ENCODE measurements at places on chromosomes 11 and 22.

- no peak for DNase-seq
Observed at GRCh38 chr11:16195651-16196050, 160.7 kb downstream of the SOX6 start.

DNA sequence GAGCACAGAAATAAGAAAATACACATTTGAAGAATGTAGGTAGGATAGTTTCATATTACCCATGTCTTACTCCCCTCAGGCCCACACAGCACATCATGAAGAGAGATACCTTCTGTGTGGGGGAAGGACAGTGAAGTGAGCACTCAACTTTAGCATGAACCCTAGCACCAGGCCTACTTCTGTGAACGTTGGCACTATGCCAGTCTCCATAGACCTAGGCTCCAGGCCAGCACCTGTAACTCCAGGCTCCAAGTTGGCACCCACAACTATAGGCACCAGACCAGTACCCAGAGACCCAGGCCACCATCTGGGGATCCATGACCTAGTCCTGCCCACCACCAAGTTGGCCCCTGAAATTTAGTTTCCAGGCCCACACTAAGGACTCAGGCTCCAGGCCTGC is 410.9 kb downstream of the INSC start:
- DNase-seq, result no peak

GRCh38 chr11:61598886-61599868 is 18.3 kb upstream of the SYT7 start:
- DNase-seq, result no peak

DNA sequence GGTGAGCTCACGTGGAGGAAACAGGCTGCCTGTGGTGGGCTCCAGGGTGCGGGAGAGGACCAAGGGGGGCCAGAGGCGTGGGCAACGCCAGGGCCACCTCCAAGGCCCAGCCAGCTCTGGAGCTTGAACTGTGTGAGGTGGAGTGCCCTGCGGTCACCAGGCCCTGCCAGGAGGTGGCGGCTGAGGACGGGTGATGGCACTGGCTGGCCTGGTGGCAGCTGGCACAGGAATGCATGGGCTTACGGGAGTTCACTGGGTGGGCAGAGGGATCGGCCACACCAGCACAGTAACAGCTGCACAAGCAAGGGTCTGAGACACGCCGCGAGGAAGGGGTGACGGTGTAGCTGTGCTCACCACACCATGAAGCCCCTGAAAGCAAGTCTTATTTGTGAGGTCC is 15.8 kb downstream of the TOLLIP start:
- DNase-seq, result no peak

- DNase-seq, result no peak
Observed at GRCh38 chr11:12288931-12289666, 88.3 kb upstream of the PARVA start.

DNA sequence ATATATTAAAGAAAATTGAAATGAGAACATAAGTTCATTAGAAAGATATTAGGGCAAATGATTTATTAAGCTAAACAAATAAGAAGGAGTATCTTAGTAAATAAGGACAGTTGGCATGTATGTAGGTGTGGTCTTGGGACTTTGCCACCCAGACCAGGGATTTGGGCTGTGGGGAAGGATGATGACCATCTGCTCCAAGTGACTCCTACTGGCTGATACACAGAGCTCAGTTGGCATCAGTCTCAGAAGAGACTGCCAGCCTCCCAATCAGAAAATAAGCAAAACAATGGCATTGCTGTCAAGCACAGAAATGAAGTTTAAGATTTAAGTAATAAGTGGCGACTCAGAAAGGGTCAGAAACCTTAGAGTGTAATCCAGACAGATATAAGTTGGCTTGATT is 49.5 kb downstream of the PAX6 start:
- no peak for DNase-seq

GRCh38 chr11:57277845-57278720 is 41.0 kb upstream of the APLNR start:
- DNase-seq, result peak; percentile 7

DNA sequence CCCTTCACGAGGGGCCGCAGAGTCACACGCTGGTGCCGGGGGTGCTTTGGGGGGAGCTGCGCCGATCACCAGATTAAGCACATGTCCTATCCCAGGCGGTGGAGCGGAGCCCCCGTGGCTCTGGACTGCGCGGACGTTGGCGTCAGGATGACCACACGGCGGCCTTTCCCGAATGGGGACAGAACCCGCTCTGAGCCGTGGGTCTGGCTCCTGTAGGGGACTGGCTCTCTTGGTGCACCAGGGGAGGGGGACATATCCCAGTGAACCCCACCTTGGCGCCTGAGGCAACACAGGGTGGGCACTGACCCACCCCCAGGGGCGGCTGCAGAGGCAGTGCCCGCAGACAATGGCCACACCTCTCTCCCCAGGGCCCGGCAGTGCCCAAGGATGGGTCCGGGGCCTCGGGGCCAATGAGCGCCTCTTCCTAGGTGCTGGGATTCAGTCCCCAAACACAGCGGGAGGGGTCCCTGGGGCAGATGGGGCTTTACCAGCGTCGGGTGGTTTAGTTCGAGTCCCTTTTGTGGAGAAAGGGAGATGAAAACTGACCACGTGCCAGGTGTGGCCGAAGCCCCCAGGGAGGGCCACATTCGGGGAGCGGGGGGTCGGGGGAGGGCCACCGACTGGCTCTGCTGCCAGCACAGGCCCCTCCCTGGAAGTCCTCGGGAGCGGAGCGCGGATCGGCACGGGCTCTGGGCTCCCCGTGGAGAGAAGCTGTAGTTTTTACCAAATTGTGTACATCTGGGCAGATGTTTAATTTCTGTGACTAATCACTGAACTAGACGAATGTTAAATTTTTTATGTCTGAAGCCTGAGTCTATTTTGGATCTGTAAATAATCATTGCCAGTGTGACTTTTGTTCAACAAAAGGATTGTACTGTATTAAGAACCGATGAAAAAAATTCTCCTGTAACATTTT is 58.9 kb downstream of the GRAMD4 start:
- DNase-seq, result no peak

- DNase-seq, result no peak
Observed at GRCh38 chr22:45224988-45225731, 15.5 kb downstream of the KIAA0930 start.

DNA sequence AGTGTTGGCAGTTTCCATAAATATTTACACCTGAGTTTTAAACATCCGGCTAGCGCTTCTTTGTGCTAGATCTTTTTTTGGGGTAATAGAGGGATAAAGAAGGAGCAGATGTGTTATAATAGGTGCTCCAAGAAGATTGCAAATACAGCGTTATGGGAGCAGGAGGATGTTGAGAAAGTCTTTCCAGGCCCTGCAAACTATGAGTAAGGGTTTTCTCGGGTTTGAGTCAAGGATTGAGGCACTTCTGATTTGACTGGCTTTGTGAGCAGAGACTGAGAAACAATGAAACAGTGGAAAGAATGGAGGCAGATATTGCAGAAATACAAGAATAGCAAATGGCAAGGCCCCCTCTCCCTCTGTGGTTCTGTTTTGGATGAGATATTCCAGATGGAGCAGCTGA is 155.0 kb upstream of the TIMP3 start:
- no peak for DNase-seq

DNA sequence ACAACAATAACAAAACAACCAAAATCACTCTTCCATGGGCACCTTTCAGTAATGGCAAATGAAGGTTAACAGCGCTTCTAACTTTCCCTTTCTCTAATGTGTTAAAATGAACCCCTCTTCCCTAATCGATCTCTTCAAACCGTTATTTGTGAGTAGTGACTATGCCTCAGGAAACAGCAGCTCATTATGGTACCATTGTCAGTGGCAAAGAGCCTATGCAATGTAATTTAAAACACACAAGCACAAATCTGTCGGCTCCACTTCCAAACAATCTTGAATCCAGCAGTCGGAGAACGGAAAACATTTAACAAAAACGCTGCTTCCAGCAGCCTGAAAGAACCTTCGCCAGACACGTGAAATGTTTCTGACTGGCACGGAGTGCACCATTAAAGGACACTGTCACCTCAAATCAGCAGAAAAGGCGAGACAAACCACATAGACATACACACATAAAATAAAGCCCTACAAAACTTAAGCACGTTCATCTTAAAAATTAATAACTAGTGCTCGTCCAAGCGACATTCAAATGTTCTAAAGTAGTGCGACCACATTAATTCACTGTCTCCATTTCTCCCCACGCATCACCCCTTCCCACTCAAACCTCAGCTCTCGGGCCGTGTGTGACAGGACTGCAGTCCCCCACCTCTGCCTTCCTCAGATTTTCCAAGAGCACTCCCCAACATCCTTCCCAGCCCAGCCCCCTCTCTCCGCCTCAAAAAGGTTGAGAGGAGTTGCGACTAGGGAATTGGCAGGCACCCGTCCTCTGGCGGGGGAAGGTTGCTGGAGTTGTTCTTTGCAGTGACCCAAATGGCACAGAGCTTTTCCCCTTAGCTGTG is 748 bp downstream of the RAB30 start:
- no peak for DNase-seq

GRCh38 chr22:45677063-45677462 is 5.4 kb downstream of the ATXN10 start:
- no peak for DNase-seq

GRCh38 chr11:90176069-90176468 is 41.6 kb downstream of the NAALAD2 start:
- no peak for DNase-seq

DNA sequence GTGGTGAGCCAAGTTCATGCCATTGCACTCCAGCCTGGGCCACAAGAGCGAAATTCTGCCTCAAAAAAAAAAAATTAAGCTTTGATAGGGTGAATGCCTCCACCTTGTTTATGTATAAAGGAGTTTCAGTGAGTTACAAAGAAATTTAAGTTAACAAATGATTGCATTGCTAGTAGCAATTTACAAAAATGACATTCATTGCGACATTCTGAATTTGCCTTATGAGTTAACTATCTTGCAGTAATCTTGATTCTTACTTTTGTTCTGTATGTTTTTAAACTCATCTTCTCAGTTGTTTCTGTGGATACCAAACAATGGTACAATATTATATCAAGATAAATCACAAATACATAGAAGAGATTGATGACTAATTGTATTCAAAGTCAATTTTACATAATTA is 207.0 kb downstream of the DDX10 start:
- DNase-seq, result no peak

GRCh38 chr11:92505689-92506088 is 281.1 kb downstream of the FAT3 start:
- no peak for DNase-seq

DNA sequence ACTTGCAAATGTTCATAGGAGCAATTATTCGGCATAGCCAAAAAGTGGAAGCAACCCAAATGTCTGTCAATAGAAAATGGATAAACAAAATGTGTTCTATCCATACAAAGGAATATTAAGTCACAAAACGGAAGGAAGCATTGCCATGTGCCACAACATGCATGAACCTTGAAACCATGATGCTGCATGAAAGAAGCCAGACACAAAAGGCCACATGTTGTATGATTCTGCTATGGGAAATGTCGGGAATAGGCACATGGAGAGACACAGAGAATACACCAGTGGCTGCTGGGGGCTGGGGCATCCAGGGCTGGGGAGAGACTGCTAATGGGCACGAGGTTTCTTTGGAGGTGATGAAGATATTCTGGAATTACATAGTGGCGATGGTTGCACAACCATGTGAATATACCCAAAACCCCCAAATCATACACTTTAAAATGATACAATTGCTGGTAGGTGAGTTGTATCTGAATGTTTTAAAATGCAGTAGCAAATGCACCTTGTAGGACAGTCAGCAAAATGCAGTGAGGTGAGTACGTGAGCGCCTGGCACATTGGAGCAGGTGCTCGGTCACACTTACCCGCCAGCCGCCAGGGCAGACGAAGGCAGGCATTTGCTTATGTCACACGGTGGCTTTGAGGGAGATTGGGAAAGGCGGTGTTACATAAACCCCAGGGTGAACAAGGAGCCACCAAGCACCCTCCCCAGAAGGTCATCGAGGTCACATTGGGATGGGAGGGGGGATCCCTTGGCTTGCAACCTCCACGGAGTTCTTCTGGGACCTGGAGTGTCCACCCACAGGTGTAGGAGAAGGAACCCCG is 6.3 kb upstream of the OSM start:
- peak; percentile 66 for DNase-seq

DNA sequence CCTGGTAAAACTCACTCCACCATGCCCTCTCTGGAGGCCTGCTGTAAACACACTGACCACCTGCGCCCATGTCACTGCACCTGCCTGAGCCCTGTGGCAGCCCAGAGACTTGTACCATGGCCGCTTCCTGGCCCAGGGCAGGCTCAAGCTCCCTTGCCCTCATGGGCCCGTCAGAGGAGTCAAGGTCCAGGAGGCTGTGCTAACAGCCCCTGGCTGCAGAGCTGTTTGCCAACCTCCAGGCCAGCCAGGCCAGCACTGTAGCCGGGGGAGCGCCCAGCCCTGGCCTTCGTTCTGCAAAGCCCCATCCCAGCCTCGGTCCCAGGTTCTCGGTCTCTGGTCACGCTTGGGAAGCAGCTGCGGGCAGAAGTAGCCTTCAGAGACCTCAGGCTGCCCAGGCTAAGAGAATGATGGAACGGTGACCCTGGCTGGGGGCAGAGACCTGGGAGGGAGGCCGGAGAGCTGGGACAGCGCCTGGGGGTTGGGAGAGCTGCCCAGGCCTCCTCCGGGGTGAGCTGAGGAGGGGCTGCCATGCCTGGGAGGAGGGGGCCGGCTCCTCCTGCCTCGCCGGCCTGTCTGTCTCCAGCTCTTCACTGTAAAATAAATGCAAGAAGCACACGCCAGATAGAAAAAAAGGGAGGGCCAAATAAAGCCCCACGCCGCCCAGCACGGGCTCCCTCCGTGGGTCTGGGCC is 11.9 kb upstream of the TCF20 start:
- DNase-seq, result no peak

DNA sequence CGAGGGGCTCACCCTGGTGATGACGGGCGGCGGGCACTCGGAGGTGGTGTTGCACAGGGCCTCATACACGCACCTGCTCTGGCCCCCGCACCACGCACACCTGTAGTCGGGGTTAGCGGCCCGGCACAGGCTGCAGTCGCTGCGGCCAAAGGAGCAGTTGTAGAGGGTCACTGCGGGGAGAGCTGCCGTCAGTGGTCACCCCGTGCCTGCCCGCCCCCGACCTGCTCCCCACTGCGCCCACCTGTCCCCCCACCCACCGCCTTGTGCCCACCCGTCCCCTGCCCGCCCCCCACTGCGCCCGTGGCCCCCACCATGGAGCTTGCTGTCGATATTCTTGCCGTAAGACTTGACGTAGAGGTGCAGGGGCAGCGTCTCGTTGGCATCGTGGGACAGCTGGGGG is 13.6 kb upstream of the MAPK11 start:
- DNase-seq, result no peak

- no peak for DNase-seq
Observed at GRCh38 chr11:1034456-1035295, 1.8 kb downstream of the MUC6 start.

DNA sequence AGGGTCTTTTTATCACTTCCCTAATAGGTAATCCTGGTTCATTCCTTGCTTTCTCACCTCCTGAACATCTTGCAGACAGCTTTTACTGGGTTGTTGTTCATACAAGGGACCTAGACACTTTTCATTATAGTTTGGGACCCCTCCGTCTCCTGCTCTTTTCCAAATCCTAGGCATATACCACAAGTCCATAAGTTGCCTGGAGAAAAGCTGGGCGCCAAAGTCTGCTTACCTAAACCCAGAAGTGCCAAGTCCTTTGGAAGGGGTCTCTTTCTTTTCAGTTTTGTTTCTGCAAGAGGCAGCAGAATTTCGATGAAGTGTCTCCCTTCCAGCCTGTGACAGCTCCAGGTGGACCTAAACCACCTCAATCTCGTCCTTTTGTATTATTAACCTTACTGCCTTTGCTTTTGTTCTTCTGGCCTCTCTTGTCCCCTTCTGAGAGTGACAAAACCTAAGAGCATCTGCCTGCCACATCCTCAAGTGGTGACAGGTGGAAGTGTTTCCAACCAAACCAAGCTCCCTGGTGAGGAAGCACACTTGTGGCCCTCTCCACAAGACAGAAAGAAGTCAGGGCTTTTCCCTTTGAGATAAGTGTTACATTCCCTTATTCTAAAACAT is 19.5 kb upstream of the P2RY6 start:
- peak; percentile 34 for DNase-seq

- no peak for DNase-seq
Observed at GRCh38 chr22:38700270-38700788, 414 bp downstream of the JOSD1 start.
